AG04450 (cell line): ENCODE measurements at places on chromosomes 2 and 18. TPM values are rescaled to one million over a fixed set of nuclear protein-coding genes. Genes with fewer than 3 reads are reported as not detected.

DNA sequence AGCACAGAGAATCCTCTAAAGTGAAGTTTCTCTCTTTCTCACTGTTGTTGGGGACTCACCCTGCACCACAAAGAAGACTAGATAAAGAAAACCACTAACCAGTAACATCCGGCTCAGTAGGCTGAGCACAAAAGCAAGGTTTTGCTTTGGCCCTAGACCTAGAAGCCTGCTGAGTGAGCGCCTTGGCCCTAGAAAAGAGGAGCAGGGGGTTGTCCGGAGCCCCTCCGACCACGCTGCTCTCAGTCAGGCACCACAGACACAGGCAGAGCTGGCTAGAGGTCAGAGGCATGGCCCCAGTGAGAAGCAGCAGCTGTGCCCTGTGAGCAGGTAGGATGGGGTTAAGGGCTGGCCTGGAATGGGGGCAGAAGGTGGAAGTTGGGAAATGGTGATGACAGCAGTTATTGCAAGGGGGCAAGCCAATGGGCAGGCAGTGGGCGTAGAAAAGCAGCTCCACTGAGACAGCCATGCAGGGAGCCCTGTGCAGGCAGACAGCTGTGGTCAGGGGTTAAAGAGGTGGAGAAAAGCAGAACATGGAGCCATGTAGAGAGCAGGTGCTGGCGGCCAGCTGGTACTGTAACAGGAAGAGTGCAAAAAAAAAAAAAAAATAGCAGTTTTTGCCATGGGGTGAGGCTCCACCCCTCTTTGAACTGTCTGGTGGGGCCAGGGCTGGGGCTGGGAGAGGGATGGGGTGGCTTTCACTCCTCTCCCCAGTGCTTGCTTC is 36.9 kb upstream of the SLC14A1 start:
- no peak for DNase-seq

DNA sequence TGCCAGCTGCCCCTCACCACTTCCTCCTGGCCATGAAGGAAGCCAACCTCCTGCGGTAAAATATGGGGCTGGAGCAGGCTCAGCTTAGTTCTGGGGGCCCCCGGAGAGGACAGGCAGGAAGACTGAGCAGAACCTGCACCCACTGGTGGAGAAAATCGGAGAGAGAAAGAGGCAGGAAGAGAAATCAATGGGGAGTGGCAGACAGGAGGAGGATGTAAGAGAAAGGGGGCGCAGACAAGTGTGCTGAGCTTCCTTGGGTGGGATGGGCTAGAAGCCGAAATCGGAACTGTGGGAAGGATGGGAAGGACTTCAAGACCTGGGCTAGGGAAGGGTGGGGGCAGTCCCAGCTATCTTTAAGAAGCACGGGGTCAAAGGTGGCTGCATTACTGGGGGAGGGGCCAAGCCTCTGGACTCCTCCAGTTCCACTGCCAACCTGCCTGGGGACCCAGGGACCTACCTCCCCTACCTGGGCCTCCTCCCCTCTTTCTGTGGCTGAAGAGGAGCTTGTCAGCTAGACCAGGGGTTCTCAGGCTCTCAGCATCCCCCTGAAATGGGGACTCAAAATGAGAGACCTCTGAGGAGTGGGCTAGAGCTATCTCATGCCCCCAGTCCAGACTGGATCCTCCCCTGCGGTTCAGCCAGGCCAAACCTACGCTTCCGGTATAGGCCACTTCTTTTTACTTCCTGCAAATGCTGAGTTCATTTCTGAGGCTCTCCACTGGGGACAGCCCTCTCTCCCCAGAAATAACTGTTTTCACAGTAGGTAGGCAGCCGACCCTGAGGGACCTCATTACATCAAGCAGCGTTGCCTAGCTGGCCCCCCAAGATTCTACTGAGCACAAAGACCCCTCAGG is 33.6 kb upstream of the B3GNT7 start:
- no peak for DNase-seq

DNA sequence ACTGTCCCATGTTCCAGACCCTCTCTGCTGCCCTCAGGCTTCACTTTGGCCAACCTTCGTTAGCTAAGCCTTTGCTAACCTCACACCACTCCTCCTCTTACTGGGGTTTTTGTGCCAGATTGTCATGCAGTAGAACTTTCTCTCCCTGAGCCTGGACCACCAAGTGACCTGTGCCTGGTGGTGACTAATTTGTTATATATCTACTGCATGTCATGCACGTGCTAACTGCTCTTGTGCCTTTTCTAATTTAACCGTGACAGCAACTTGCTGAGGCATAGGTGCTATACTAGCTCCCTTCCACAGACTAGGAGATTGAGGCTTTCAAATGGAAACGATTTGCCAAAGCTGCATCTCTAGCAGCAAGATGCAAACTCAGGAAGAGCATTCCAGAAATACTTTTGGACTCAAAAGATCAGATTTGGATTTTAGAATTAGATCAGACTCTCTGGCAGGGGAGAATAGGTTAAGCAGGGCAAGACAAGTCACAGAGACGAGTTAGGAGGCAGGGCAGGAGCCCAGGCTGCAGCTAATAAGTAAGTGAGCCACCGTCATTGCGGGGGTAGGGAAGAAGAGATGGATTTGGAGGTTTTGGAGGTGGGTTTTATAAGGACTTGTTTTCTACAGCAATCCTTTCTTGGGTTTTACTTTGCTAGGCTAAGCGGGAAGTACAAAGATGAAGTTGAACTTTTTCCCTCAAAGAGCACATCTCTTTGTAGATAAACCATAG is 1.8 kb downstream of the PPP1R7 start:
- no peak for DNase-seq

The STAT4 gene
- polyA plus RNA-seq, result 0.88 and 1.3 TPM in 2 replicates

DNA sequence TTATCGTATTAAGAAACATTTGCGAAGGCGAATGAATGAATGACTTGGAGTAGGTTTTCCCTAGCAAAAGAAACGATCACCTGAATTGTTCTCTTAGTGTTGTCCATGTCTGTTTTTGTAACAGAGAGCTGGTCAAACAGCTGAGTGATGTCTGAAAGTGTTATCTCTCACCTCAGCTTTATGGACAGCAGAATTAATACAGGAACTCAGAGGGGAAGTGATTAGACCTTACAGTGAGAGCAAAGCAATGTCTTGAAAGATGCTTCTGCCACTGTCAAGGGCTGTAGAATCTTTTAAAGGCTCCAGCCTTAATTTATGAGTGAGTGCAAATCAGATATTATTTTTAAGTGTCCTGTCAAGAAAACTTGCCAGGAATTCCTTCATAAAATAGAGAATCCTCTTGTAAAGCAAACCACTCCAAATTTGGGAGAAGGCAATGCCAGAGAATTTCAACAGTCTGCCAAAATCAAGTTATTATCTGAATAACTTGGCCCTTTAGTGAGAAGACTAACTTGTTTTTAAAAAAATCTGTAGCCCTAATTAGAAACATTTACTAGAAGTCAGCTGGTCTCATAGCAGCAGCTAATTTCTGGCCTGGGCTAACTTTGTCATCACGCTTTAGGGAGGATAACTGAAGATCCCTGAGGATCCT is 60.7 kb downstream of the CDC42EP3 start:
- DNase-seq, result no peak

- no peak for DNase-seq
These were observed 255.1 kb downstream of the EIPR1 start for GRCh38 chr2:3122525-3122924.

- DNase-seq, result no peak
These were observed 664 bp downstream of the NETO1 start for GRCh38 chr18:72866901-72867745.

GRCh38 chr18:49546278-49546677 is 15.6 kb upstream of the LIPG start:
- DNase-seq, result no peak

- DNase-seq, result no peak
These were observed 1.0 kb upstream of the ACTR3 start for GRCh38 chr2:113888641-113889470.

DNA sequence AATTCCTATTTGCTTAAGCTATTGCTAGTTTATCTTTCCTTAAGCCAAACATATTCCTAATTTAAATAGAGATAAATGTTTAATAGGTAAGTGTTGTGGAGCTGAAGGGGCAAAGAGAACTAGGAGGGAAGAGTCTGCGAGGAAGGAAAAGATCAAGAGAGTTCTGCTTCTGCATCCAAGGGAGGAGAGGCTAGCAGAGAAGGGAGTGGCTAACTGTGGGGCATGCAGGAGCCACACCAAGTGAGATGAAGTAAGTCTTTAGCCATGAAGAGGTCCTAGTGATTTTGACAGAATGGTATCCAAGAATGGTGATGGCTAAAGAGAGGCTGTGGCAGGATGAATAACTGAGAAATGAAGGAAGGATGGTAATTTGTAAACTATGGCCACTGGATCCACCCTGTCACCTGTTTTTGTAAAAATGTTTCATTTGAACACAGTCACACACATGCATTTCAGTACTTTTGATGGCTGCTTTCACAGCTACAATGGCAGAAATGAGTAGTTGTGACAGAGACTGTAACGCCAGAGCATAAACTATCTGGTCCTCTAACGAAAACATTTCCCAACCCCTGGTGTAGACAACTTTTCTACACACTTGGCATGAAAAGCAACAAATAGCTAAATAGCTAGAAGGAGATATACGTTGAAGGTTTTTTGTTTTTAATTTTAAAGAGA is 15.6 kb downstream of the TPGS2 start:
- DNase-seq, result no peak

The STARD6 gene
- 0.14 TPM in 1 of 2 replicates, not detected in the other for polyA plus RNA-seq
